ENCODE measurements at places on chromosomes 11 and 22.

GRCh38 chr22:45804986-45805325 lies 133.3 kb downstream of the ATXN10 start:
- peak; percentile 90 for DNase-seq

- no peak for DNase-seq
Measured at GRCh38 chr22:19709063-19709769, 5.1 kb upstream of the SEPTIN5 start.

DNA sequence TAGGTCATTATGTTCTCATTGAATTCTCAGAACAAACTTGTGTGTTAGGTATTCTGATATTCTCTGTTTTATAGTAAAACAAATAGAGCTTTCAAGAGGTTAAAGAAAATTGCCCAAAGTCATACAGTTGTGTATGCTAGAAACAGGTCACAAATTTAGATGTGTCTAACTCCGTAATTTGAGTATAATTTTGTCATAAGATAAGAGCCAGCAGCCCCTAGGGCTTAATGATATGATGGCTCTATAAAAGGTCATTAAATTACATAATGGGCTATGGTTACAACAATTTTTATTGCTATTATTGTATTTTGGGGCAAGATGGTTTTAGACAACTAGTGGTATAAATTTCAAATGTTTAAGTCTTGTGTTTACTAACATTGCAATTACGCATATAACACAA lies 701.9 kb downstream of the LUZP2 start:
- DNase-seq = no peak

DNA sequence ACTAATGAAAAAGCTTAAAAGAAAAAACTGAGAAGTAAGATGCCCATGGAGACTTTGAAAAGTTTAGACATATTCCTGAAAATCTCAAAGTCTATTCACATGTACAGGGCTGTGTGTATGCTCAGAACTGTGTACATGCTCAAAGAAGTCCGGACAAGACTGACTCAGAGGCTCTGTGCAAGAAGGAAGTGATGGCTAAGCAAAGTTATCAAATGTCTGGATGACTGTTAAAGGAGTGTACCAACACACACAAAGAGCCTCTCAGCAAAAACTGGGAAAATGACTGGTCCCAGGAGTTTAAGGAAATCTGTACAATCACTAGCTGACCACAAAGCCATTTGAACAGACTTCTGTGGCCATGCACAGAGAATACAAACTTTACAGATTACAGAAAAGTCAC lies 33.1 kb upstream of the ARHGAP32 start:
- no peak for DNase-seq

GRCh38 chr11:13868710-13869397 lies 93.7 kb upstream of the SPON1 start:
- no peak for DNase-seq

DNA sequence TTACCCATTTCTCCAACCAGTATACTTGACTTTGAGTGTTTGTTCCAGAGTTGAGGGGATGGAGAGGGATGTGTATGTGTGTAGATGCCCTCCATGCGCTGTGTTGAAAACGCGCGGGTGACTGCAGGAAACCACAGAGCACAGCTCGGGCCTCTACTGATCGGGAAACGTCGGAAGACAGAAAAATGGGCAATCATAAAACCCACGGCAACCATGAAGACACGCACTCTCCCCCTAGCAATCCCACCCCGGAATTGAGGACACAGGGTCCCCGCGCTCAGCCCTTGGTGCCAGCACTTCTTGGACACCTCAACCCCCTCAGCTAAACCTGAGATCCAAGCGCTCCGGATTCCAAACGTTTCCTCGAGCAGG lies 251 bp upstream of the UQCC3 start:
- peak; percentile 70 for DNase-seq

- no peak for DNase-seq
Measured at GRCh38 chr11:107397357-107397756, 60.3 kb downstream of the CWF19L2 start.

- no peak for DNase-seq
Measured at GRCh38 chr22:30241576-30242371, 4.8 kb downstream of the LIF start.

DNA sequence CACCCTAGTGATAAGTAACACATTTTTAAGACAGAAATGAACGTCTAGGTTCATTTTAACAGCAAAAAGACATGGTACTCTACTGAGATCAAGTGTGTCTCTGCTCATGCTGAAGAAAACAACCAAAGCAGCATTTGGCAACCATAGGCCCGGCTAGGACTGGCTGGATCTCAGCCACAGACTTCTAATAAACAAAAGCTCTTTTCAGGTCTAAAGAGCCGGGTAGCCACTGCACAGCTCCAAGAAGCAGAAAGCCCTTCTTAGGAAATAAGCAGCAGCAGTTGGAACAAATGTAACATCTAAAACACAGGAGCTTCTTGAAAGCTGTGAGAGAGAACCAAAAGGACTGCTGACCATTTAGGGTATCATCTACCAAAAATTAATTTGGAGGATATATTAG lies 37.6 kb downstream of the PITPNB start:
- DNase-seq = no peak

- DNase-seq = peak; percentile 55
Measured at GRCh38 chr11:27196203-27196897, 155.7 kb downstream of the BBOX1 start.

GRCh38 chr11:124193221-124194010 lies 10.3 kb downstream of the OR10D3 start:
- no peak for DNase-seq

- DNase-seq = no peak
Measured at GRCh38 chr22:27873472-27873871, 45.6 kb downstream of the PITPNB start.

DNA sequence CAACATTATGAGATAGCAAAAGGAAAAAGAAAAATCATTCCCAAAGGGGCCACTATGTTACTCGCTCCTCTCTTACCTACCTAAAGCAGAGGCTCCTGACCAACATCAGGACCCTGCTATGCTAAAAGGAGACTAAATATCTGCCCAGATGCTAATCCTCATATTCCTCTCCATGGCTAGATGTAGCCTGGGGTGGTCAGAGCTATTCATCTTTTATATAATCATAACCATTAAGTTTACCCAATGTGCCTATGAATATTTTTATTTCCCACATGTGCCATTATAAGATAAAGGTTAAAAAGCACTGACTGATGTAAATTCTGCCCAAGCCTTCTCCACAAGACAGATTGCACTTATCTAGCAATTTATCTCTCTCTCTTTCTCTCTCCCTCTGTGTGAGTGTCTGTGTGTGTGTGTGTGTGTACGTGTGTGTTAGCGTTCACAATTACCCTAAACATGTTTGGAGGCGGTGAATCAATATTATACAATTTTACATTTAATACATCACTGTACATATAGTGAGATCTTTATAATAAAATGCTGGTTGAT lies 41.2 kb upstream of the ANO5 start:
- no peak for DNase-seq

- no peak for DNase-seq
Measured at GRCh38 chr22:26767351-26768155, 110.2 kb downstream of the MIAT start.

GRCh38 chr11:74937696-74938475 lies 11.0 kb downstream of the XRRA1 start:
- DNase-seq = no peak

DNA sequence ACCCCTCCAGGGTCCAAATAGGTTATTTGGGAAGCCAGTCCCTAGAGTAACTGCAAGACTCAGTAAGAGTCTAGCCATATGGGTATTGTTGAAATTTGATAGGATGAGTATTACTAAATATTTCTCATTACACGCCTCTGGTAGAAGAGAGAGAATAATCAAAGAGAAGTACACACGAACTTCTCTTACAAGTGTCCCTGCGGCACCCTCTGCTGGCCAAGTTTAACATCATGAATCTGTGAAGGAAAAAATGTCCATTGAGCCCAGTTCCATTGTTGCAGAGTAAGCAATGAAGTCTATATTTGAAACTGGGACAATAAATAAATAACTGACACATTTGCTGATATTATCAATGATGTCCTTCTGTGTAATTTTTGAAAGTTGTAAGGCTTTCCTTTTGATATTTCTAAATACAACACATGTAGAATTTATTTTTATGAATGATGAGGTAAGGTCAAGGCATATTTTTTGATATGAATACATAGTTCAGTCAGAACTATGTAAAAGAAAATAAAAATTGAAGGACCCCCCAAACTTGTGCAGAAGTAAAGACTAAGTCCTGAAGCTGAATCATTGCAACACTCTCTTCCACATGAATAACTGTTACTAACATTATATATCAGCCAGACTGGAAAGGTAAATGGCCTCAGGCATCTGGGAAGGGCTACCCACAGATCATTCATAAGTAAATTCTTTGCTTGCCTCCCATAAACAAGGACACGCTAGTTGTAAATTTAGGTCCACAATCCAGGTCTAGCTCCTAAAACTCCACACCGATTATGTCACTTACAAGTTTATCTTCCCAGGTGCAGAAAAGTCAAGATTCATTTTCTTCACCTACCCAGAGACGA lies 10.0 kb downstream of the OR51L1 start:
- DNase-seq = peak; percentile 4

GRCh38 chr22:30790366-30790765 lies 95.7 kb downstream of the OSBP2 start:
- no peak for DNase-seq

GRCh38 chr11:47241841-47242301 lies 6.7 kb downstream of the ACP2 start:
- DNase-seq = no peak

- no peak for DNase-seq
Measured at GRCh38 chr11:45245218-45246045, 40.7 kb downstream of the SYT13 start.

GRCh38 chr22:25566186-25566897 lies 1.9 kb downstream of the GRK3 start:
- no peak for DNase-seq

DNA sequence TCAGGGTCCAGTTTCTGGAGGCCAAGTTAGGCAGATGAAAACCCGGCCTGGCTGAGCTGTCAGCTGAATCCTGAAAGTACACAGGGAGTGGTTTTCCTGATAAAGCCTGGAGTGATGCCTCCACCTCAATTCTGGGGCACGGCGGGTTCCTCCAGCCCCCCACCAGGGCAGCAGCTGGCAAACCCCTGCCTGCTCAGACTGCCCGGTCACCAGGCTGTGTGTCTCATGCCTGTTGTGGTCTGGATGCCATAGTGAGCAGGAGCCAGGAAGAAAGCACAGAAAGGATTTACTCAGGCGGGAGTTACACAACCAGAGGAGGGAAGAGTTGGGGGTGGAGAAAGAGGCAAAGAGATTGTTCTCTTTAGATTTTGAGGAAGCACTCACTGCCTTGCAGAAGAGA lies 119.9 kb upstream of the RASSF10 start:
- DNase-seq = no peak

DNA sequence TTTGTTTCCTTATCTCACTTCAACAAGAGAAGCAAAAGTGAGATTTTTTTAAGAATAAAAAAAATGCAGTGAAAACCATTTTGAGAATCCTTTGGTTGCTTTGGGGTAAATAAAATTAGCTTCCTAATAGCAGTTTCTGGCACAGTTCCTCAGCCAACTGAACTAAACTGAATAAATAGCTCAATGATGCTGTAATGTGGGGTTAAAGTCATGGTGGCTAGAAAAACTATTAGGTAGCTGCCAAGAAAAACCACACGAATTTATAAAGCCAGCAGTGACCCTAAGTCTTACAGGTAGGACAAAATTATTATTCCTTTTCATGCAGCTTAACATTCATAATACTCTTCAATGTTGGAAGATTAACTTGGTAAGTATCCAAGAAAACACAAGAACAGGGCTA lies 142.4 kb downstream of the APIP start:
- no peak for DNase-seq

GRCh38 chr11:24734742-24735237 lies 237.9 kb downstream of the LUZP2 start:
- DNase-seq = no peak

- no peak for DNase-seq
Measured at GRCh38 chr11:69463181-69463994, 18.1 kb upstream of the LINC01488 start.

GRCh38 chr22:48511211-48511610 lies 1316.5 kb downstream of the BRD1 start:
- no peak for DNase-seq

- no peak for DNase-seq
Measured at GRCh38 chr22:38566726-38567504, 3.1 kb downstream of the DMC1 start.

DNA sequence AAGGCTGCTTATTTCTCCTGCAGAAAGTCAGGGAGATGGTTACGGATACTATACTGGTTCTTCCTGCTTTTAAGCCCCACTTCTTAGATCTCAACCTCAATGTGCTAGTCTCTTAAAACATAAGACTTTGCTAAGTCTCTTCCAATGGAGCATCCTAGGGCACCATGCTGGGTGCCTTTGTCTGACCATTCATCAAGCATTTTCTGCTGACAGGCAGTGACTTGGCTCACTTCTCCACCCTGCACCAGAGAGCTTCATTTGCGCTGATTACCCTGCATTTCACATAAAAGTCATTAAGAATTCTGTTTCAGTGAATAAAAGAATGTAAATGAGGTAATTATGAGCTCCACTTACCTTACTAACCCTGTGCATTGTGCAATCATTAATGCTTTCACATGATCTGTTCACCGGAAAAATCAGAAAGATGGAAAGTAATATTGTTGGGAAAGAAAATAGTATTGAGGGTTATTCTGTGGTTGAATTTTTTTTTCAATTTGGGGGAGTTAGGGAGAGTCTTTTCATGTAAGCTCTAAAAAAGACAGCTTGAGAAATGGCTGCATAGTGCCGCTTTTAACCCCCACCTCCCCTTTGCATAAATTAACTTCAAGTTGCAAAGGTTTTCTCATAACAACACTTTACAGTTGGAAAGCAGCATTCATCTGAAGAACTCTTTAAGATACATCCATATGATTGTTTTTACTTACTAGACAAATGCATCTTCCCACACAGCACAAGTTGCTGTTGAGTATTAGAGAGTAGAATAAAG lies 677.3 kb upstream of the KIRREL3 start:
- no peak for DNase-seq

DNA sequence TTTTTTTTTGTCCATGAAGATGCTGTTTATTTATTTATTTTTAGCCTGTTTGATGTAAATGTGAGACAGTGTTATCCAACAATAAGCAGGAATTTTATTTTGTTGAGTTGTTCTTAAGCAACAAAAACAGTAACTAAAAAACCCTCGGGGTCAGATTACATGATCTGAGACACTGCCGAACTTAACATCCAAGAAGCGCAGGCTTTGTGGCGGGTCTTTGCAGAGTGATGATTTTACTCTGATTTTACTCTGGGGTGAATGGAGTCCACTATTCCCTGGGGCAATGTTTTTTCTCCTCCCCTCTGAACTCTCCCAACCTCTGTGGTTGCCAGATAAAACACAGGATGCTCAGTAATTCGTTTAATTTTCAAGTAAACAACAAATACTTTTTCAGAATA lies 450.1 kb upstream of the B3GAT1 start:
- no peak for DNase-seq

- DNase-seq = no peak
Measured at GRCh38 chr11:15890031-15890713, 466.2 kb downstream of the SOX6 start.

DNA sequence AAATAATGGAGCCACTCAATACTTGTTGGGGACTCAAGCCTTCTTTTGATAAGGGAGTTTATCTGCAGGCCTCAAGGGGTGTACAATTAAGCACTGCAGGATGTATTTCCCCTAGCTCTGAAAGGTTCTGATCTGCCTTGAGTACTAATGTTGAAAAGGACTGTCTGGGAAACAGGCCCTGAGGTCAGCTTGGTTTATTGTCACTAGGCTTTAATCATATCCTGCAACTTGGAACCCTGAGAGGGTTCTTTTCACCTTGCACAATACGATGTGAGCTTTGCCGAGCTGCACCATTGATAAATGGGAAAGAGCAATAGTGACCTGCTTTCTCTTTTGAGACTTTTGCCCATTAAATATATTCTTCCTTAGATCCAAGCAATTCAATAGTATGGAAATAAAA lies 31.6 kb upstream of the HORMAD2 start:
- no peak for DNase-seq

GRCh38 chr22:46564084-46564714 lies 26.8 kb upstream of the CELSR1 start:
- no peak for DNase-seq

All from fibroblast of skin of left biceps (primary cell).